ENCODE measurements at places on chromosomes 12 and 14.

DNA sequence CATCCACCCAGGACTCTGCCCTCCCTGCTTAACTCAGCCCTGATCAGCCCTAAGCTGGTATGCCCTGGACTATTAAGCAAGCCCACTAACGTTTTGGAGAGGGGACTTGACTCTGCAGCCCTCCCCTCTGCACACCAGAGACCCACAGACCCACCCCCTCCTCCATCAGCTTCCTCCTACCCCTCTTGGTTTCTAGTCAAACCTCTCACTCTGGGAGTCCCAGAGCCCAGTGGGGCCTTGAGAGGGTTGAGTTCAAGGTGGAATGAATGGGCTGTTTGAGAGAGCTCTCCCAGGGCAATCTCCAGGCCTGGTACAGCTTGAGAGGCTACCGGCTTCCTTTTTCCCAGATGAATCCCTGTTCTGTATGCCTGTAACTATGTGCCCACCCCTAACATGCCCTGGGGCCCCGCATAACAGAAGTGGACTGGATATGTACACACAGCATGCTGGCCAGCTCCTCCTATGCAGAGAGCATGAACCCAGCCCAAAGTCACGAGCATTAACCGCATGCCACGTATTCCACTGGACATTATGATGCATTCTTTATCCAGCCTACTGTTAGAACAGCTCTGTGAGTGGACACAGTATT, 43.6 kb downstream of the IRF2BPL start:
- no peak for DNase-seq

GRCh38 chr14:72513965-72514659, 379.8 kb downstream of the DPF3 start:
- no peak for DNase-seq

- DNase-seq = no peak
These were observed 13.1 kb downstream of the DACT1 start for GRCh38 chr14:58650857-58651256.

DNA sequence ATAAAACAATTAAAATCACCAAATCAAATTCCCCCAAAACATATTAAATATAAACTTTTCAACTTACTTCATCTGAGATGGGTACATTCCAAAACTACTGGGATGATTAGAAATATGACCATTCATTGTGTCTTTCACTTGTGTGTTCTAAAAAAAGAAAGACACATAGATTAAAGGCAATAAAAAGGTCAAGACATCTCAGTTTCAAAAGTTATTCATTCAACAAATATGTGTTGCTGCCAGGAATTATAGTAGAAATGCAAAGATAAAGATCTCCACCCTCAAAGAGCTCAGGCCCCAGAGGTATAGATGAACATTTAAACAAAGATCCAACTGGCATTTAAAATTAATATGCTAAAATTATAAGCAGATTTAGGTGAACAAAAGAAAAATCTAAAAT, 106.4 kb downstream of the EPS8 start:
- DNase-seq = no peak

- no peak for DNase-seq
These were observed 69.5 kb downstream of the BTG1 start for GRCh38 chr12:92076101-92076500.

GRCh38 chr12:71371122-71371521, 68.5 kb upstream of the LGR5 start:
- DNase-seq = no peak

GRCh38 chr12:123384318-123384993, 524 bp downstream of the KMT5A start:
- DNase-seq = no peak

GRCh38 chr12:2696136-2696535, 98.6 kb upstream of the FKBP4 start:
- DNase-seq = no peak

DNA sequence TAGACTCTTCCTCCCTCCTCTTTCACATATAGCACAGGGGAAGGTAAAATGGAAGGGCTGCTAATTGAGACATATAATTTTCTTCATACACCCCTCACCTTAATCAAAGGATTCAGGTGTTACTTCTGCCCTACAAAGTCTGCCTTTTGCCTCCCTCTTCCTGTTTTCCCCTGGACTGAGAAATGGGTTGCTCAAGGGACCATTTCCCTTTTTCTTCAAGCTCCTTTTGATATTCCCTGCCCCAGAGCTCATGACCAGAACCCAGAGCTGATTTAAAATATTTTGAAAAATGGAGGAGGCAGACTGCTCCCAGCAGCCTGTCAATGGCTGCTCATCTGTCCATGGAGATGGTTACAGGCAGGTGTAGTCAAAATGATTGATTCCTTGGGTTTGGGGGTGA, 6.3 kb upstream of the PIP4K2C start:
- DNase-seq = no peak
